Caudate nucleus (tissue), 63 donors: ENCODE measurements at places on chromosomes 13 and 19.

GRCh38 chr13:28237944-28238343 lies 99.6 kb downstream of the PAN3 start:
- DNase-seq: no peak

DNA sequence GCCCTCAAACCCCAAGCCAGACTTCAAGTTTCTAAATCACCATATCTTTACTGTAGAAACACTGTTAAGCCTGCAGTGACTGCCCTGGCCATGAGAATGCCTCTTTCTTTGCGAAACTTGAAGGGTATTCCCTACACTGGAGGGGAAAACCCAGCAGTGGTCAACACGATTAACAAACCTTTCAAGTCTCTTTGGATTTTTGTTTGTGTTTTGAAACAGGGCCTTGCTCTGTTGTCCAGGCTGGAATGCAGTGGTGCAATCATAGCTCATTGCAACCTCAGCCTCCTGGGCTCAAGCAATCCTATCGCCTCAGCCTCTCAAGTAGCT lies 17.4 kb upstream of the POMP start:
- no peak for DNase-seq

- DNase-seq: no peak
These were observed 12.0 kb downstream of the POLR2E start for GRCh38 chr19:1082928-1083816.

DNA sequence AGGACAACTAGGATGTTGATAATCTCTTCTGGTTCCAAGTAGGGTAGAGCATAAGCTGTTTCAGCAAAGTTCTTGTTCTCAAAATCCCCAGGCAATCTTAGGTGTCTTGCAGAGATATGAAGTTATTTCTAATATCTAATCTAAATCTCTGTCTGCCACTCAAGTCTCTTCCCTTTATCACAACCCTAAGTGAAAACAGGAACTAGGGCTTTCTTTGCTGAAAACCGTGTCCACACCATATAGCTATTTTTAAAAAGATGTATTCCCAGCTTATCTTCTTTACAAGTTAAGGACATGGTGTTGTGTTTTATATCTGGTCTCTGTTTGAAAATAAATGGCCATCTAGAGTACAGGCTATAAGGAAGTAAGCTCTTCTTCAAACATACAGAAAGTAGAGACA lies 11.3 kb upstream of the RNASEH2B start:
- no peak for DNase-seq

GRCh38 chr19:58279042-58279924 lies 528 bp downstream of the ZNF8 start:
- peak; percentile 75 for DNase-seq

DNA sequence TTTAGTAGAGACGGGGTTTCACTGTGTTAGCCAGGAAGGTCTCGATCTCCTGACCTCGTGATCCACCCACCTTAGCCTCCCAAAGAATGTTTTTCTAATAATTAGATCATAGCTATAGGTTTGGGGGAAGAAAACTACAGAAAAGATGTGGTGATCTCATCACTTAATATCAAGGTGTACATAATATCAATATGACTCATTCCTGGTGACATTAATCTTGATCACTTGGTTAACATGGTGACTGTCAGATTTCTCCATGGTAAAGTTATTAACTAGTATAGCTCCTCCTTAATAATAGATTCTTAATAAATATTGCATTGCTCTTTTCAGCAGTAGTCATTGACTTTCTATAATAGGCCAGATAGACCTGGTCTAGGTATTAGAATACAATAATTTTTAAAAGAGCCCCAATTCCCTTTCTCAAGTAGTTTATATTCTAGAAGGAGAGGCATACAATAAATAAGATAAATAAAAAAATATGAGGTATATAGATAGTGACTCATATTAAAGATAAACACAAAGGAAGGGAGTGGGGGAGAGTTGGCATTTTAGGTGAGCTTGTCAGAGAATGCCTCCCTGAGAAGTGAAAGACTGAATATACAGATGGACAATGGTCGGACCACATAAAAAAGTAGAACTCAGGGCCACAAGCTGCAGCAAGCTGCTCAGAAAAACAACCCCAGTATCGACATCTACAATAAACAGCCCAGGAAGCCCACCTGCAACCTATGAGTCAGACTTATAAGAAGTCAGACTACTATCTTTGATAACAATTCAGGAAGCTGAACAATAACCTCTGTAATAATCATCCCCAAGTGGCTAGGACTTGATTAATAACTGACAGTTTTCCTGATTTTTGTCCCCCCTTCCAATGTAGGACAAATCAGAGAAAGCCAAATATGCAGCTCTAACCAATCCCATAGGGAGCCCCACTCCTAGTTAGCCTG lies 210.8 kb downstream of the RFC3 start:
- no peak for DNase-seq

GRCh38 chr19:31491242-31491641 lies 142.0 kb upstream of the TSHZ3 start:
- DNase-seq: no peak

DNA sequence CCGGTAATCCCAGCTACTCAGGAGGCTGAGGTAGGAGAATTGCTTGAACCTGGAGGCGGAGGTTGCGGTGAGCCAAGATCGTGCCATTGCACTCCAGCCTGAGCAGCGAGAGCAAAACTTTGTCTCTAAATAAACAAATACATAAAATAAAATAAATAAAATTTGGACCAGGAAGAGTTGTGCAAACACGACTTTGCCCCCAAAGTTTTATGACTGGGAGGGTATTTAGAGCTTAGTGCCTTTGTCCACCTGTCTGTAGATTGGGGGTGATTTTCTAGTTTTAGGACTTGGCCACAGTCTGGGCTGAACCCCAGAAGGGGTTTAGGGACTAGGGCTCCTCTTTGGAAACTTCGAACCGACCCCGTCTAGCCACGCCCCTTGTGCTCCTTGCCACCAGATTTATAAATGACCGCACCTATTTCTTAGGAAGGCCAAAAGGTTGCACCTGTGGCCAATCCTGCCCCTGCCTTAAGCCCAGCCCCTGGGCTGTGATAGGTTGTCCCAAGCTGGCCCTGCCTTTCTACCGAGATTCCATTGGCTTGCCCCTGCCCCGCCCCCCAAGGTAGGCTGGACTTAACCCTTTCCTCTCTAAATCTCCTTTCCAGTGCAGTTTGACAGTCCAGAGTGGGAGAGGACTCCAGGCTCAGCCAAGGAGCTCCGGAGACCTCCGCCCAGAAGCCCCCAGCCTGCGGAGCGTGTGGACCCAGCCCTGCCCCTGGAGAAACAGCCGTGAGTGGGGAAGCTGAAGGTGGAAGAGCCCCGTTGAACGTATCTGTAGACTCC lies 5.3 kb downstream of the SHD start:
- no peak for DNase-seq

GRCh38 chr19:39445196-39446111 lies at the start of gene SUPT5H:
Gene SUPT5H (plus strand): TSS chr19:39445582. CDS start chr19:39445891, 309 bp downstream.
- DNase-seq: peak; percentile 85

- DNase-seq: no peak
These were observed 575.2 kb downstream of the DACH1 start for GRCh38 chr13:71291842-71292146.

DNA sequence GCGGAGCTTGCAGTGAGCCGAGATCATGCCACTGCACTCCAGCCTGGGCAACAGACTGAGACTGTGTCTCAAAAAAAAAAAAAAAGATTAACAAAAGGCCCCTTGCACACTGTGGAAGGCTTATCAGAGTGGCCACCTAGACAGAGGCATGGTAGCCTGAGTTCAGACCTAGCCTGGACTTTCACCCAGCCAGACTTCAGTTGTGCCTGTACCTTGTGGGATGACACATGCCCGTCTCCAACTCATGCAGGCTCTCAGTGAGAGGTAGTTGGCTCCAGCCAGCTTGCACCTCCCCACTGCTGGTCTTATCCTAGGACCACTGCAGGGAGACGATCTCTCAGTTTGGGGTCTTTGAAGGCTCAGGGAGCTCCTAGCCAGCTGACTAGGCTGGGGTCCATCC lies 52.2 kb downstream of the GATAD2A start:
- DNase-seq: no peak

DNA sequence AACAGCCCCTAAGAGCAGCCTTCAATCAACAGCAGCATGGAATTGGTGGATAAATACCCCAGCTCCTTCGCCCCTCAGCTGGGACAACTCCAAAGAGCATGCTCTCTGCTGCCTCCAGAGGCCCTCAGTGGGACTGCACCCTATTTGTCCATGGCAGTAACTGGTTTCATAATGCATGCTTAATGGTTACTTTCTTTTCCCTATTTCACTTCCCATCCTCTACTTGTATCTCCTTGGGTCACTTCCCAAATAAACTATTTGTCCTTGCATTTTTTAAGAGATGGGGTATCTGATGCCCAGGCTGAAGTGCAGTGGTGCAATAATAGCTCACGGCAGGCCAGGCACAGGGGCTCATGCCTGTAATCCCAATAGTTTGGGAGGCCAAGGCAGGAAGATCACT lies 13.5 kb upstream of the TPM4 start:
- no peak for DNase-seq

DNA sequence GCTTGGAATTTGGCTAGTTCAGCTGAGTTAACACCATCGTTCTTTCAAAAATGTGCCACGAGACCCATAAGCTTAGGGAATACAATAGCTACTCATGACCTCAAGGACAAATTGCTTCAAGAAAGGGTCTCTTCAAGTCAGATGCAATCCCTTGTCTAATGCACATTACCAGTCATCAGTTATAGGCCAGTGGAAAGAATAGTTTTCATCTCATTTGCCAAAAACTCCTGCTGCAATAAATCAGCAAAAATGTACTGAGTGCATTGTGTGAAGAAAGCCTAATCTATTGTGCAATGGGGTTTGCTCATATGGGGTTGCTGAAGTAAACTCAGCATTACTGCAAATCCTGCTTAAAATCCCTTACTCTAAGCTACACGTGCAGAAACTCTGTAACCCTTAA lies 208.3 kb upstream of the NBEA start:
- DNase-seq: no peak

DNA sequence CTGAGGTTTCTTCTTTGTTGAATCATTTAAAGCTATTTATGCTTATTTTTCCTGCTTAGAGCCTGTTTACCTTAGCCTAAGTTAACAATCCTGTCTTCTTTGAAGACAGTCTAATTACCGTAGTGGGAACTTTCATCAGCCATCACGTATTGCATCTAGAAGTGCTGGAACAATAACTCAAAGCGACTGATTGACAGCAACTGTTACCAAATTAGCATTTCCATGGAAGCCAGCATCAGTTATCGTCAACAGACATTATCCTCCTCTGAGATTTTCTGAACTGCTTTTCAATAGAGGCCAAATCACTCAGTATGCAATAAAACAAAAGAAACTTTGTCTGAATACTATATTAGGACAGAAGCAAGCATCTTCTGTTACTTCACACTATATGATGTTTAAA lies 433.3 kb upstream of the SLITRK1 start:
- no peak for DNase-seq

DNA sequence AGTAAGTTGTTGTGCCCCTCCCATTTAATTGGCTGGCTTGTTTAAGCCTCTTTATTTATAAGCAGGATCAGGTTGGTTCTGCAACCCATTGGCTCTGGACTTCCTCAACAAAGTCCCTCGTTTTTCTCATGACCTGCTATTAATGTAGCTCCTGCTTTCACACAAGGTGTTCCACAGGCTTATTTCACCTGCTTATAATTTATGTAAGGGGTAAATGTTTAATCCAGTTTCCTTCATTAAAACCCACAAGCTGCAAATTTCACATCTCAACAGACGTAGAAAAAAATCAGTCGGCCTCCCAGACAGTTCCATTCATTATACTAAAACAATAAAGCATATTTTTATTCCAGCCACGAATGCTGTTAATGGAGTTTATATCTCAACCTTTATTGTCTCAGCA lies 86.1 kb downstream of the TBC1D4 start:
- no peak for DNase-seq

DNA sequence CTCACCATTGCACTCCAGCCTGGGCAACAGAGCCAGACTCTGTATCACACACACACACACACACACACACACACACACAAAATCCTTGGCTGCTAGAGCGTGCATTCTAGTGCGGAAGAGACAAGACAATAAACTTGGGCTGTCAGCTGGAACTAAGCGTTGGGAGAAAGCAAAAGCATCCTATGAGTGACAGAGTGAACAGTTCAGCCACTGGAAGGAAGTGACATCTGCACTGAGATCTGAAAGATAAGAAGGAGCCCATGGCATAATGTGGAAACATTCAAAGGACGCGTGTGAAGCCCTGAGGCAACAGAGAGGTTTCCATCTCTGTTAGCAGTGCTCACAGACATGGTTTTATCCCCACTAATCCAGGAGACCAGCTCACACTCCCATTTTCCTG lies 3.5 kb upstream of the SLC1A5 start:
- DNase-seq: no peak

DNA sequence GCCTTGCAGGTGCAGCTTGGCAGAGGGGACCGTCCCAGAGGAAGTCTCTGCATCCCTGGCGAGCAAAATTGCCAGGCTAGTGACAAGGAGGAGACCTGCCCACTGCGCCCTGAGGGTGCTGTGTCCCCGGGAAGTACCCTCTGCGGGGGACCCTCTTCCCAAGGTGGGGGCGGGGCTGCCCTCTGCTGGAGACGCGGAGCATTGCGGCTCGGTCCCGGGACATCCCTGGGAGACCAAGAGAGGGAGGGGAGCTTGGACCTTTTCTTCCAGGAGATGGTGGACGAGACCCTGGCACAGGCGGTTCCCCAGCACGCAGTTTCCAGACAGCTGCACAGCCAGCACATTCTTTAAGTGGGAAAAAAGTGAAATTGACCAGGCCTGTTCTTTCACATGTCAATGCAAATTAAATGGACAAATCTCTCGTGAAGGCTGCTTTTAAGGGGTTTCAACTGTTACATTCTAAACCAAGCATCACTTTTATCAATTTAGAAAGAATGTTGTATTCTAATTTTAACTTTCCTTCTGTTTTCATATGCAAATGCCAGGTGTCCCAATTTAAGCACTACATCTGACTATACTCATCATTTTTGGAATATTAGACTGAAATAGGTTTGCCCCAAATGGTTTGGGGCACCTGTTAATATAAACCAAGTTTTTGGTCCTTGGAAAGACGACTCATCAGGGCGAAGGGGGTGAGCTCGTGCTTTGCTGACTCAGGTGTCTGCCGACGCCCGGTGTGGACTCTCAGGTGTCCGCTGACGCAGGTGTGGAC lies 60.7 kb downstream of the MCF2L start:
- no peak for DNase-seq

DNA sequence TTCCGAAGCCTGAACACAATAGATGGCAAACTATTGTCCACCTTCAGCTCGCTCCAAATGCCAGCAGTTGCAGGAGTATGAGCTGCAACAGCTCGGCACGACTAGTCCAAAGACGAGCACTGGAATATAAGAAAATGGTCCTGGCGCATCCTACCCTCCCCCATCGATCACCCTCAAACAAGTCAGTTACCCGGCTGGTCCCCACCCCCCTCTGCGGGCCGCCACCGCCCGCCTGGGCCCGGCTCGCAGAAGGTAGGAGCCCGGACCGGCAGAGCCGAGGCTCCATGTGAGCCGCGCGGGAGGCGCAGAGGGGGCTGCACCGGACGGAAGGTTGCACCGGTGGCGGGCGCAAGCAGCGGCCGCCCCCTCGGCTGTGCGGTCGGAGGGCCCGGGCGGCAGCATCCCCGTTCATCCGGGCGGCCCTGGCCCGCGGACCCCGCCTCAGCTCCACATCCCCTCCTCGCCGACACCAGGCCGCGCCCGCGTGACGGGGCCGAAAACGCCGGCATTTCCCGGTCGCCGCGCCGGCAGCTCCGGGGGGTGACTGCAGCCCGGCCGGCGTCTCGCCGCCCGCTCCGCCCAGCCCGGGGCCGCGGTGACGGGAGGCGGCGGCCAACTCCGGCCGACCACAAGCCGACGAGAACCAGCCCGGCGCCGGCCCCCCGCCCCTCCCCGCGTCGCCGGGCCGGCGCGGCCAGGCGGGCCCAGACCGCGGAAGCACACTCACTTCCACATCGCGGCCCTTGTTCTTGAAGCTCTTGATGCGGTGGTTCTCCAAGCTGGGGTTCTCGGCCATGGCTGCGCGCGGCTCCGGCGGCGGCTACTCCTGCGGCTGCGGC lies 552 bp downstream of the KPNA3 start:
- peak; percentile 2 for DNase-seq
